ENCODE measurements at places on chromosomes 11 and 22. TPM values are rescaled to one million over a fixed set of nuclear protein-coding genes. Genes with fewer than 3 reads are reported as not detected.

The CEP57 gene
- total RNA-seq, result 75.6 TPM

The KDM4D gene
- total RNA-seq, result 3.8 TPM

The HIC2 gene
- 34.5 TPM for total RNA-seq

The OR52N4 gene
- not detected for total RNA-seq

The GGTLC3 gene
- total RNA-seq, result 1.2 TPM

The C11orf52 gene
- 7.4 TPM for total RNA-seq

The OR56B1 gene
- not detected for total RNA-seq

The PNPLA5 gene
- total RNA-seq, result not detected

The MAPK12 gene
- 45.5 TPM for total RNA-seq

The CREB3L1 gene
- total RNA-seq, result 4.3 TPM

The RAB38 gene
- total RNA-seq, result 6.9 TPM

The DDI1 gene
- total RNA-seq, result not detected

The MACROD1 gene
- 116 TPM for total RNA-seq

The CCDC89 gene
- total RNA-seq, result 0.21 TPM

The PRRG4 gene
- total RNA-seq, result not detected

The HBD gene
- not detected for total RNA-seq

The PLXNB2 gene
- total RNA-seq, result 195 TPM

The CNTN5 gene
- total RNA-seq, result 52.6 TPM

The OR4D5 gene
- total RNA-seq, result 0.15 TPM

The AGBL2 gene
- total RNA-seq, result 0.25 TPM
